ENCODE measurements at places on chromosomes 2 and 18.

- no peak for DNase-seq
These were observed 113.0 kb upstream of the SLC1A4 start for GRCh38 chr2:64876137-64876647.

GRCh38 chr18:58392324-58393000 is 236.4 kb downstream of the ALPK2 start:
- no peak for DNase-seq

DNA sequence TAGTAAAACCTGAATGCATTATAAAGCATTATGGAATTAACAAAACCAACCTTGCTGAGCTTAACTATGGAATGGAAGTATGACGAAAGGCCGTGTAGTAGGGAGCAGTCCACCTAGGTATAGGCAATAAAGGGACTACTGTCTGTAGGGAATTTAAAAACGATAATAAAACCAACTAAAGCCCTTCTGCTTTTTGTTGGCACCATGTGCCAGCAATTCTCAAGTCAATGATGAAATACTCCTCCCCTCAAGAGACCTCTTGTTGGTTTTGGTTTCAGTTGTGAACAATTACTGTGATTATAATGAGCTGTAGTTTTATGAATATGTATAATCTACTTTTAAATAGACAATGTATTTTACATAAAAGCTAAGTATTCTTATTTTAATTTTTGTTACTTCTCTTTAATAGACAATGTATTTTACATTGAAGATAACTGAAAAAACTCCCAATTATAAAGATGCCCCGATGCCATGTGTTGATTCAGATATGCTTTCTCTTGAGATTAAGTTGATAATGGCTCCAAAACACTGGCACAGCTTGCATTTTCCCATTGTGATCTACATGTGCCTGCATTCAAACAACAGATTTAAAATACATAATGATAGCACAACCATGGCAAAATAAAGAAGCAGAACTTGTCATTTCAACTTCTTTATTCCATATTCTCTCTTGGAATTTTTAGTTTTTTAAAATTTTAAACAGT is 55.5 kb upstream of the ZDBF2 start:
- DNase-seq: no peak

- DNase-seq: no peak
These were observed 383.1 kb downstream of the GALR1 start for GRCh38 chr18:77632758-77633157.

GRCh38 chr18:22296304-22296703 is 121.4 kb downstream of the CTAGE1 start:
- DNase-seq: no peak

DNA sequence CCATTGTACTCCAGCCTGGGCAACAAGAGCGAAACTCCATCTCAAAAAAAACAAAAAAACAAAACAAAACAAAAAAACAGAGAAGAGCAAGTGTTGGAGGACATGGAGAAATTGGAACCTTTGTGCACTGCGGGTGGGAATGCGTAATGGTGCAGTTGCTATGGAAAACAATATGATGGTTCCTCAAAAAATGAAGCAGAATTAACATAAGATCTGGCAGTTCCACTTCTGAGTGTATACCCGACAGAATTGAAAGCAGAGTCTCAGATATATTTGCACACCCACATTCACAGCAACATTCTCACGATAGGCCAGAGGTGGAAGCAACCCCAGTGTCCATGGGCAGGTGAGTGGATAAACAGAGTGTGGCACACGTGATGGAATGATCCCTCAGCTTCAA is 11.0 kb upstream of the RALB start:
- DNase-seq: no peak

DNA sequence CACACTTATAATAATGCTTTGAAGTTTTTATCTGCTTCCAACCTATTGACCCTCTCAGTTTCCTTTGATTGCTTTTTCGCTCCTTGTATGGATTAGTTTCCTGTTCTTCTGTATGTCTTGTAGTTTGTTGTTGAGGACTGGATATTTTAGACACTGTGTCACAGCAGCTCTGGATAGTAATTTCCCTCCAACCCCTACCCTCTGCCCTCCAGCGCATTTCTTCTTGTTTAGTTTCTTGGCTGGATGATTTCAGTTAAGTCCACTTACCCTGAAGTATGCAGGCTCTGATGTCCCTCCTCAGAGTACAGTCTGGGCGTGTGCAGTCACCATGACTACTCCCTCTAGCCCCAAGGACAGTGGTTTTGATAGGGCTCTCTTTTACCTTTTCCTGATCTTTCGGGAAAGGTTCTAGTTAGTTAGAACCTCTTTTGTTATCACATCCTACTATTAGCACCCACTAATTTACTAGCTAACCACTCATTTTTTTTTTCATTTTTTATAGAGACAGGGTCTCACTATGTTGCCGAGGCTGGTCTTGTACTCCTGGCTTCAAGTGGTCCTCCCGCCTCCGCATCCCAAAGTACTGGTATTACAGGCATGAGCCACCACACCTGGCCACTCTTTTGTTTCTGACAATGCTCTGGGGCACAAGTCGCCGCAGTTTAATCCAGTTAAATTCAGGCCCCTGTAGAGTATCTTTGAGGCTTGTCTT is 16.3 kb upstream of the LYG1 start:
- DNase-seq: no peak

GRCh38 chr2:30237966-30238800 is 6.8 kb downstream of the LBH start:
- no peak for DNase-seq

DNA sequence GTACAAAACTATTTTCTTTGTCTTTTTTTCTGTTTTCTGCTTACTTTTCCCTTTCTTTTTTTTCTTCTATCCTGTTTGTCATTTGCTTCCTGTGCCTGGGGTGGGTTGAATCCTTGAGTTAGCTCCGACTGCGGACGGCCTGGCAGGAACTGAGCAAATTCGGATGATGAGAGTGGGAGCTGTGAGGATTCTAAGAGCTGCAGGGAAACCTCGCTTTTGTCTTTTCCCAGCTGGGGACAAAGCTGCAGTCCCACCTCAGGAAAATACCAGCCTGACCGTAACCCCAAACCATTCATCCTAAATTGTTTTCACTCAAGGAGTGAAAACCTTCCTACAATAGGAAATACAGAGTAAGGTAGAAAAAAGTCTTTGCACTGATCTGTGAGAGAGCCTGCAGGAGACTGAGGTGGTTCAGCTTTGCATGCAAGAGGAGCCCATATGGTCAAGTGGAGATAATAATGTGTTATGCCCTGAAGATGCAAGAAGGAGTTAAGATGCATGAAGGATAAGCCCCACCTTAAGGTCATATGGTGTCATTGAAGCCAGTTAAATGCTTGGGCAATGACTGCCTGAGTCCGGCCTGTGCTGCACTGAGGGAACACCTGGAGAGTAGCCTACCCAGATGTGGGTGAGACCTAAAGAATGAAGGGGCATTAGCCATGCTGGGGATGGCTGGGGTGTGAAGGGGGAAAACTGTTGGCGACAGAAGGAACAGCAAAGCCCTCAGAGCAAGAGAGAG is 31.7 kb upstream of the ARL4C start:
- DNase-seq: no peak

DNA sequence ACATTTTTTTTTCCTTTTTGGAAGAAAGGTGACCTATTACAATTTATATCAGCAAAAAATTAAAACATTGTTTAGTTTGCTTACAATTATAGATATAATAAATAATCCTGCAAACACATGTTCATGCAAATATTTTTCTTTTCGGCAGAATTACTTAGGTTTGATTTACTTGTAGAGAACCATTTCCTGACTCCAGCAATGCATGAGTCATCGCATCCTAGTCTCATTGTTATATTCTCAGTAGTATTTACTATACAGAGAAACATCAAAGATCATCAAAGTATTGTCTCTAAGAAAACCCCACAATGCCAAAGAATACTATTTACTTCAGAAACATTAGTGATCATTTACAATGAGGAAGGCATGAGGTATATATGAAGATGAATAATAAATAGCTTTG is 40.4 kb upstream of the MTIF2 start:
- DNase-seq: no peak

GRCh38 chr18:59172664-59173249 is 33.1 kb downstream of the SEC11C start:
- DNase-seq: no peak

- DNase-seq: no peak
These were observed 214.0 kb downstream of the SS18 start for GRCh38 chr18:25876330-25876948.

DNA sequence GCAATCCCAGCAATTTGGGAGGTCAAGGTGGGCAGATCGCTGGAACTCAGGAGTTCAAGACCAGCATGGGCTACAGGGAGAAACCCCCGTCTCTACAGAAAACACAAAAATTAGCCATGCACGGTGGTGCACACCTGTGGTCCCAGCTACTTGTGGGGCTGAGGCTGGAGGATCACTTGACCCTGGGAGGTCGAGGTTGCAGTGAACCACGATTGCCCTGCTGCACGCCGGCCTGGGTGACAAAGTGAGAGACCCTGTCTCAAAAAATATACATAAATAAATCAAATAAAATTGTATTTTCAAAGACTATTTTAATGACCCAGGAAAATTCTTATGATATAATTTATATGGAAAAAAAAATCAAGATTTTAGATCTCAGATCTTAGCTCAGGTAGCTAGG is 191.5 kb downstream of the ZFP36L2 start:
- no peak for DNase-seq

DNA sequence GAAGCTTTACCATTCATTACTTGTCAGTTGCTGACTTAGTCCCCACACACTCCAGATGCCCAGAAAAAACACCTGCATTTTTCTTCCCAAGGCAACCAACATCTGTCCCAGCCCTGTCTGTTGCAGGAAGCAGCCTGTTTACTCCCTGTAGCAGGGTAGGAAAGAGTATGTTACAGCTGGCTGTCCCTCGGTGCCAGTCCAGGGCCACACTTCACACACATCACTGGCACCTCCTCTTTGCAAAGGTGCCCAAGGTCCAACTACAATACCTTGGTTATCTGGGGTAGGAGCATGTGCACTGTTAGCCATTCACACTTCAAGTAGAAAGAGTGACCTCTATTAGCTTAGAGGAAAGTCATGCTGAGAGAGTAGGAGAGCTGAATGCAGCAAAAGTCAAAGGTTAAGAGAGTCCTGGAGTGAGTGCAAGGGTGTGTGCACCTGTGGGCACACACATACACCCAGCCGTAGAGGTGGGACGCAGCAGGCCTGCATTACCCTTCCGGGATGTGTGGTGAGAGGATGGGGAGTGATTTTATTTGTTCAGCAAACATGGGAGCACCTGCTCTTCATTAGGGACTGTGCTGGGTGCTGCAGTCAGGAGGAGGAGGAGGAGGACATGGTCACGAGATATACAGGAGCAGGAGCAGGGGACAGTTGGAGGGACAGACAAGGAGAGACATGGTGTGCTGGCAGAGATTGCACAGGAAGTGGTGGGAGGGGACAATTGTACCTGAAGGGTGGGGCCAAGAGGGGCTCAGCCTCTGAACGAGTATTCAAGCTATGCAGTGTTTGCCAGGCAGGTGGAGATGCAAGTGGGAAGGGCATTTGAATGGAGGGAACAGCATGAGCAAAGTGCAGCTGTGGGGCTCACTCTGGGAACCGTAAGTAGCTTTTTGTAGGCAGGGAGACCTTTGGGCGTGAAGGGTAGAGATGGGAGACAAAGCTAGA is 69.8 kb downstream of the TSN start:
- no peak for DNase-seq

- no peak for DNase-seq
These were observed 6.8 kb downstream of the MBD2 start for GRCh38 chr18:54217624-54218023.

GRCh38 chr2:86412007-86412406 is 29.2 kb upstream of the KDM3A start:
- DNase-seq: no peak
